NCI-H1048 (cell line): ENCODE measurements at places on chromosomes 12 and 14.

GRCh38 chr14:41349289-41349910, 257.3 kb upstream of the LRFN5 start:
- no peak for DNase-seq

DNA sequence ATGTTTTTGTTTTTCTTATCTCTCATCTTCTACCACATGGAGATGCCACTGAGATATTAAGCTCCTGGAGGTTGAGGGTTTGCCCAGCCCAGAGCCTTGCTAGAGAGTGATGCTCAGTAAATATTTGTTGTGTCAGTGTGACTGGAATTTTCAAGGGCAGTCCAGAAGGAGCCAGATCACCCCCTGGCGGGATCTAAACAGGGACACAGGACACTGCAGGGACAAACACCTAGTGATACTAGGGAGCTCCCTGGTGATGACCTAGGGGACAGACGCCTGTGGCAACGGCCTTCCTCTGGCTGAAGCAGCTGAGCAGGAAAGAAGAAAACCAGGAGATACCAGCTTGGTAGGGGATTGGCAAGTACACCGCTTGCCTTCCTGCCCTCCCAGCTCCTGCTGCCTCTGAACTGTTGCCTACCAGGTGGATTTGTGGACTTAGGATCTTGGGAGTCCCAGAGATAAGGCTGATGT, 714.4 kb upstream of the TBX3 start:
- DNase-seq = no peak

DNA sequence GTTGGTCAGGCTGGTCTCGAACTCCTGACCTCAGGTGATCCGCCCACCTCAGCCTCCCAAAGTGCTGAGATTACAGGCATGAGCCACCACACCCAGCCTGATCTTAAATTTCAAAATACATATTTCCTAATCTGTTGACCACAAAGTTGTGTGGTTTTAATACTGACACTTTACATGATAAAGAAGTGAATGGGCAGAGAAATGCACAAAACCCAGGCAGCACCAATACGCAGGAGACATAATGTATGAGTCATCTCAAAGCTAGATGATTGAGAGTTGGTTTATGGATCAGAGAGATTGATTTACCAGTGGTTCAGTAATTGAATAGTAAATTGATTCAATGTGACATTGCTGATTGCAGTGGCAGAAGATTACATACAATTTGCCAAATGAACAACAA, 19.2 kb upstream of the PPP2R5E start:
- DNase-seq = no peak

- no peak for DNase-seq
These were observed 115.9 kb downstream of the ETV6 start for GRCh38 chr12:11765421-11765816.

- DNase-seq = no peak
These were observed 4.3 kb downstream of the SLC16A7 start for GRCh38 chr12:59600171-59600570.

- DNase-seq = no peak
These were observed 350.1 kb downstream of the CCDC91 start for GRCh38 chr12:28540324-28540714.

DNA sequence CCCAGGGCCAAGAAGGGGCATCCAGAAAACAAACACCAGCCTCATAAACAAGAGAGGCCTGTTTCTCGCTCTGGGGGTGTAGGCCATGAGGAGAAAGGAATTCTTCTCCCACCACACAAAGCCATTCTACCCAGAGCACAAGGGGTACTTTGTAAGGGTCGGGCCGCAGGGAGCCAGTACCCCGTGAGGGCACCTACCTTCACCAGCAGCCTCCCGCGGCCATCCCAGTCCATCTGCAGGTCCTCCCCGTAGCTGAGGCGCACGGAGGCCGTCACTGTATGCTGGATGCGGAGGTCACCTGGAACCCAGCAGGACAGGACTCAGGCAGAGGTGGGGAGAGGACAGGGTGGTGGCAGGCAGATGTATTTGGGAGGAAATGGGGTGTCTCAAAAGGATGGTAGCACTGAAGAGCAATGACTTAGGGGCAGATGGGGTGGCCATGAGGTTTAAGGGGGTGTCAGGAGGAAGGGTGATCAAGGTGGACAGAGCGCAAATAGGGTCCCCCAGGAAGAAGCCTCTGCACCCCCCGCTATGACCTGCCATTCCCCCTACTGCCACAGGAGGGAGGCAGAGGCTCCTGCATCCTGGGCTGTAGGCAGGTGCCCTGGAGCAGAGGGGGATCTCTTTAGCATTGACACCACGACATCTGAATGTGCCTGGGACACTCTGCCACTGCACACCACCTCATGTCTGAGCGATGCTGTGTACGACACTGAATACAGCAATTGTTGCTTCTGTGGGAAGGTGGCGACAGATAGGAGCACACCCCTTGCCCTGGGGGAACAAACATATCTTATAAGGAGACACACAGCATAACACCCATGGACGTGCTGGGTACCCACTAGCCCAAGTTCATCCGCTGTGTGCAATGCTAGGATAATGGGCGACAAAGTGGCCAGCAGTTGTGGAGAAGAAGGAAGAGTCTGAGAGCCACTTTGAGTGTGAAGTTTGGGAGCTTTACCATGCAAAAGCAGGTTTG, 61.4 kb downstream of the VWF start:
- peak; percentile 5 for DNase-seq

GRCh38 chr12:131603939-131604795, 106.7 kb upstream of the SFSWAP start:
- DNase-seq = no peak

GRCh38 chr12:119570771-119571170, 22.8 kb upstream of the TMEM233 start:
- DNase-seq = no peak

DNA sequence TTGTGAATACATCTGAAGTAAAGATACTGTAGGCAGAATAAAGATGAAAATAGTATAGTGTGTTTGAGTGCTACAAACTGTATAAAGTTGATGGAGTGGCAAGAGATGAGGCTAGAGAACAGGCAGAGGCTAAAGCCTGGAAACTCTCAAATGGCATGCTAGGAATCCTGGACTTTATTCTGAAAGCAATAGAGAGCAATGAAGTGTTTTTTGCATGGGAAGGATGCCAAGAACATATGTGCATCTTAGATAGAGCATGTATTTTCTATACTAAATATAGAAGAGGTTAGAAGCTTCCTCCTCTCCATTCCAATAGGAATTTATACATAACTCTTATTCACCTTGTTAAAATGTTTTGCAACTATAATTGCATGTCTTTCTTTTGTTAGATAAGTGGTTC, 86.3 kb upstream of the TMTC2 start:
- DNase-seq = no peak

GRCh38 chr14:28542040-28542439, 224.5 kb upstream of the FOXG1 start:
- DNase-seq = no peak
